ENCODE measurements at places on chromosomes 11 and 22.

GRCh38 chr11:35274909-35275785 is 136.2 kb downstream of the CD44 start:
- no peak for DNase-seq

DNA sequence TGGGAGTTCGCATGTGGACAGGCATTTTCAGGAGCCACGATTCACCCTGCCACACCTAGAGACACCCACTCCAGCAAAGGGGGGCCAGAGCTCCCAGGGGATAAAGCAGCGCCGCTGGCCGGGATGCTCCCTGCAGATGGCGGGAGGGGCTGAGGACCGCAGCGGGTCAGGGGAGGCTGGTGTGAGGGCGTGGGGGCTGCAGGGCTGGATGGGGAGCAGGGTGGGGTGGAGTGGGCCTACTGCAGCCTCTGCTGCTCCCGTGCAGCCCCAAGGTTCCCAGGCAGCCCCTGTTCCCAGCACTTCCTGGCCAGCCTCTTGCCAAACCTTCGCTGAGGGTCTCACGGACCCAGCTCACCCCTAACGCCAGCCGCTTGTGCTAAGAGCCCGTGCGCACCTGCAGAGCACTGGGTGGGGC is 13.0 kb downstream of the MUC5B start:
- DNase-seq = no peak

DNA sequence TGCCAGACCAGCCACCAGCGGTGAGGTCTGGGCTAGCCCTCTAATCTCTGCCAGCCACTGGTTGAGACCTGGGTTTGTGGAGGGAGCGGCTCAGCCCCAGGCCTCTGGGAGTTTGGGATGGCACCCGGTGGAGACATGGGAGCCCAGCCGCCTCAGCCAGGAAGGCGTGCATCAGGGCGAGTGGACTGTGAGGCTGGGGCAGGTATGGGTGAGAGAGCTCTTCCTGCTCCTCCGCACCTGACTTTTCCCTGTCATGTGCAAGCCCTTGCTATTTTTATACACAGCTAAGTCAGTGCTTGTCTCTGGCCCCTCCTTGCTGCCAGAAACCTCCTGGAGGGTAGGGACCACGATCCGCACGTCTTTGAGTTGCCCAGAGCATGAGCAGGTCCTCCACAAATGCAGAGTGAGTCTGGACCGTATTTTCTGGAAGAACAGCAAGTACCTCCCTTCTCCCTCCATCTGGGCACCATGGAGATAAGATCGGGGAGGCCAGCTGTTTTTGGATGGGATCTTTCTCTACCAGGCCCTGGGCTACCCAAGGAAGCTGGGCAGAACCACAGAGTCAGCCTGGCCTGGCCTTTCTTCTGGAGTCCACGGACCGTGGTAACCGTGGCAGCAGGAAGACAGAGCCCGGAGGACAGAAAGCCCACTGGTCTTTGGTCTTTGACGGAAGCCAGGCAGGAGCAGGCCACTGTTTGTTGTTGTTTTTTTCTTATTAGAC is 53.3 kb downstream of the IGLL1 start:
- DNase-seq = no peak

GRCh38 chr11:102413497-102413896 is 39.1 kb downstream of the TMEM123 start:
- DNase-seq = no peak

DNA sequence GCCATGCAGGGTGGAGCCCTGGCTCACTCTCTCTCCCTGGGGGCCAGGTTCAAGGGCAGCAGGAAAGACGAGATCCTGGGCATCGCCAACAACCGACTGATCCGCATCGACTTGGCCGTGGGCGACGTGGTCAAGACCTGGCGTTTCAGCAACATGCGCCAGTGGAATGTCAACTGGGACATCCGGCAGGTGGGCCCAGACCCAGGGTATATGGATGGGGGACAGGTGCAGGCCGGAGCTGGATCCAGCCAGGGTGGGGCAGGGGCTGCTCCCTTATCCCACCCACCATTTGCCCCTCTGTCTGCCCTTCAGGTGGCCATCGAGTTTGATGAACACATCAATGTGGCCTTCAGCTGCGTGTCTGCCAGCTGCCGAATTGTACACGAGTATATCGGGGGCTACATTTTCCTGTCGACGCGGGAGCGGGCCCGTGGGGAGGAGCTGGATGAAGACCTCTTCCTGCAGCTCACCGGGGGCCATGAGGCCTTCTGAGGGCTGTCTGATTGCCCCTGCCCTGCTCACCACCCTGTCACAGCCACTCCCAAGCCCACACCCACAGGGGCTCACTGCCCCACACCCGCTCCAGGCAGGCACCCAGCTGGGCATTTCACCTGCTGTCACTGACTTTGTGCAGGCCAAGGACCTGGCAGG is 2.9 kb downstream of the TRPT1 start:
- no peak for DNase-seq

GRCh38 chr11:66745356-66746235 is 16.6 kb upstream of the SPTBN2 start:
- no peak for DNase-seq

DNA sequence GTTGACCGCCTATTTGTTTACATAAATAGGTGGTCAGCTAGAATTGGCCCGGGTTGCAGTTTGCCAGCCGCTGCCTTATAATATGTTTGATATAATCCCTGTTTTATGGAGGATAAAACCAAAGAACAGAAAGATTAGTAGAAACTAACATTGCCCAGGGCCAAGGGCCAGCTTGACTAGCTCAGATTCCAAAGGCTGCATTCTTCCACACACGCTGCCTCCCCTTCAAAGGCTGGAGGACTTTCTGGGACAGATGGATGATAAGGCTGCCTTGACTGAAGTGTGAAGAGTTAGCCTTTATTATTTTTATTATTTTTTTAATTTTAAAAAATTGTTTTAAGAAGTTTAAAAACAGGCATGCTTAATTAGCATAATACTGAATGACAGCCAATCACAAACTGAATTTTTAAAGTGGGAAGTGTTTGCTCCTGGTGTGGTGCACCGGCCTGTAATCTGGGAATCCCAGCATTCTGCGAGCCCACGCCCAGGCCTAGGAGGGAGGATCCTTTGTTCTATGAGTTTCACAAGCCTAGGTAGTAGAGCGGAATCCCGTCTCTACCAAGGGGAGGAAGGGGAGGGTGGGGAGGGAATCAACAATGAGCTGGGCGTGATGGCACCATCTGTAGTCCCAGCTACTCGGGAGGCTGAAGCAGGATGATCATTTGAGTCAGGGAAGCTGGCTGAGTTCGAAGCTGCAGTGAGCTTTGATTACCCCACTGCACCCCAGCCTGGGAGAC is 114.9 kb downstream of the NAV2 start:
- DNase-seq = no peak

Measured in right renal pelvis (tissue), 4 donors.